GM03348 (cell line): ENCODE measurements at places on chromosomes 4 and X.

- peak; percentile 60 for DNase-seq
Measured at GRCh38 chr4:95219109-95219508, 329.7 kb downstream of the UNC5C start.

DNA sequence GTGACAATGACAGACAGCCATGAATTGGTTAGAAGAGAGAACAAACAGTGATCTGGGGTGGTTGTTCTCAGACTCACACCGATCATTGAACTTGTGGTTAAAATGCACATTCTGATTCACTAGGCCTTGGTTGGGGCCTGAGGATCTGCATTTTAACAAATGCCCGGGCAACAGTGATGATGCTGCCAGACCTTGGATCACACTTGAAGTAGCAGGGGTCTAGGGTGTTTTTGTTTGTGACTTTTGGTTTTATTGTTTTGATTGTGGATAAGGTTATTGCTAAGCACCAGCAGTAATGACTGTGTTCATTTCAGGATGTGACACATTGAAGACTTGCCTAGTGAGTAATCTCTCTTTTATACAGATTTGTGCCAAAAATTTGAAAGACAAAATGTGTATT is 36.5 kb downstream of the TXLNG start:
- peak; percentile 46 for DNase-seq

GRCh38 chr4:53601251-53601764 is 10.0 kb upstream of the LNX1 start:
- DNase-seq: peak; percentile 11

- no peak for DNase-seq
Measured at GRCh38 chr4:109291707-109292238, 10.7 kb downstream of the COL25A1 start.

DNA sequence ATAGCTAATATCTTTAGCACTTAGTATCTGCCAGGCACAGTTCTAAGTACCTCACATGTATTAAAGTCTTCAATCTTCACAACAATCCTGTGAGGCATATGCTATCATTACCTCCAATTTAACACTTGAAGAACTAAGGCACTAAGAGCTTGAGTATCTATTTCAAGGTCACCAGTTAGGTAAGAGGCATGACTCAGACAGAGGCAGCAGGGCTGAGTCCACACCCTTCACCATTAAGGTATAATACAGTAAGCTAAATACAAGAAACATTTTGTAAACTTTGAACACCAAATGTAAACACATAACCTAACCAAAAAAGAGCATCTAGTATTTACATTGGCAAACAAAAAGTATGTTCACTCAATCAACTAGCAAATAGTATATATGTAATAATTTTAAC is 1410.9 kb downstream of the PCDH18 start:
- DNase-seq: no peak

DNA sequence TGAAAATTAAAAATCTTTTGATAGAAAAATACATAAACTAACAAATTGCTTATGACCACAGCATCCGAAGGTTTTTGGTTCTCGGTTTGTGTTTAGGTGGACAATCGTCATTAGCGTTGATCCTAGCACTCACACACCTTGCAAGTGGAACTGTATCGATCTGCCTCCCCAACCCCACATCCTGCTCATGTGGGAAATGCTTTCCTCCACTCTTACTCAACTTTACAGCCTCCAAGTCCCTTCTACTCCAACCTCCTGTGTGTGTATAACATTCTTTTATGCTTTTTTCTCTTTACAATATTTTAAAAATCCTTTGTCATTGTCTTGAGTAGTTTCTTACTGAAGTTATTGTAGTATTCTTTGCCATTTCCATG is 15.6 kb upstream of the TMEM131L start:
- no peak for DNase-seq

DNA sequence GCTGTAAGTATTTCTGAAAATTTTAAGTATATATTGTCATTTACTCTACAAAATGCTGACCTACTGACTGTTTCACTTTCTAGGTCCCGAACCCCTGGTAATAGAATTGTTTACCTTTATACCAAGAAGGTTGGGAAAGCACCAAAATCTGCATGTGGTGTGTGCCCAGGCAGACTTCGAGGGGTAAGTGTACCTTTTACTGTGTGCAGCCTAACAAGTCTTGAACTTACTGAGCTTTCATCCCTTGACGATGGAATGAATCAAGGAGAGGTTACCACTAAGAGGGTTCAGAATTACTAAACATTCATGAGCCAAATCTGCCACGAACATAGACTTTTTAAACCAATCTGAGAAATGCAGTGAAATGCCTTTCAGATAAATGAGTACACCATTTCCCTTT is 1.6 kb downstream of the RPL34 start:
- no peak for DNase-seq

DNA sequence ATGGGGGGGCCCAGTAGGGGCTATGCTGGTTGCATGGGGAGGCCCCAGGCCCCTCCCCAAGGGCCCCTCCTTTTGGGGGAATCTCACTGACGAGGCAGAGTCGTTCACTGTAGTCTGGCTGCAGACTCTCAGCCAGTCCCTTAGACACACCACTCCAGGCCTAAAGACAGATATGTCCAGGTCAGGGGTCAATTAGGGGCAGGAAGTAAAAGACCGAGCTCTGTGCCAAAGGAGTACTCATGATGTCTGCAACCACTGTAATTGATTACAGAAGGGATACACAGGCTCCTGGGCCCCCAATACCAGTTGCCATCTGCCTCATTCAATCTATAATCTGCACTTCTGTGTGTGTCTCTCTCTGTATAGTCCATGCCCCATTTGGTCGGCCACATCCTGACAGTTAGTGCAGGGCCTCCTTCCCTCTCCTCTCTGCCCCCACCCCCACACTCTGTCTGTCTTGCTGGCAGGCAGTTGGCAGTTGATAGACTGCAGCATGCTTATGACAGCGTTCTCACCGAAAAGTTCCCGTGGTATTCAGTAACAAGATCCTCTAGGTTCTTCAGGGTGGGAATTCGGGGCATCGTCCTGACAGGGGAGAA is 1.3 kb upstream of the CXorf65 start:
- no peak for DNase-seq

DNA sequence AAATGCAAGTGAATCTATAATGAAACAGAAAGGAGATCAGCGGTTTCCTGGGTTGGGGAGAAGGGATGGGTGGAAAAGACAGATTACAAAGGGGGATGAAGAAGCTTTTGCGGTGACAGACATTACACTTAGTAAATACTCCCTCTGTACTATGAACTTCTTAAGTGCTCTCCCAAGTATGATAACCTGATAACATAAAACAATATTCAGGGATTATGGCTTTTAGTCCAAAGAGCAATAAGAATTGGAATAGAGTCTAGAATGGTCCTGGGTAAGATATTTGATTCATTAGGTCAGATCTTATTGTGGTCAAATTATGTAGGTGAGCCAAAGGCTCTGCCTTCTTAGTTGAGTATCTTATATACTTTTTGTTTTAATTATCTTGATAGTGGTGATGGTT is 9.2 kb downstream of the LRRC66 start:
- DNase-seq: no peak

DNA sequence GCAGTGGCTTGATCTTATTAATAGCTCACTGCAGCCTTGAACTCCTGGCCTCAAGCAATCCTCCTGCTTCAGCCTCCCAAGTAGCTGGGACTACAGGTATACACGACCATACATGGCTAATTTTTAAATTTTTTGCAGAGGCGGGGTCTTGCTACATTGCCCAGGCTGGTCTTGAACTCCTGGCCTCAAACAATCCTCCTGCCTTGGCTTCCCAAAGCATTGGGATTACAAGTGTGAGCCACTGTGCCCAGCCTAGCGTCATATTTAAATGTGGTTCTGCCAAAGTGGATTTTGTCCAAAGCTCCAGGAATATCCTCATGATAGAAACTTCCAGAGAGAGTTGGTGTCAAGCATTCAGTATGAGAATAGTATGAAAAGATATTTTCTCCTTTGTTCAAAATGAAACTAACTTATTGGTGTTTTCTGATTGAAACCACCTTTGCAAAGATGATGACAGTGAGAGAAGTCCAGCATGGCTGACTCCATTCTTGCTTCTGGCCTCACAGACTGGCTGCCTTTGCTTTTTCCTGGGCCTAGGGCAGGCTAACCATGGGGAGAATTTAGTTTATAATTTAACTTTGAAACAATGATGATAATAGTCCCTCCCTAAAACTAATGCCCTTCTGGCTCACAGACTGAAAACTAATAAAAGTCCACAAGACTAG is 129.0 kb downstream of the C4orf51 start:
- DNase-seq: no peak

- DNase-seq: no peak
Measured at GRCh38 chr4:182697094-182697493, 220.1 kb downstream of the DCTD start.

GRCh38 chrX:42567268-42567667 is 210.7 kb downstream of the PPP1R2C start:
- no peak for DNase-seq

DNA sequence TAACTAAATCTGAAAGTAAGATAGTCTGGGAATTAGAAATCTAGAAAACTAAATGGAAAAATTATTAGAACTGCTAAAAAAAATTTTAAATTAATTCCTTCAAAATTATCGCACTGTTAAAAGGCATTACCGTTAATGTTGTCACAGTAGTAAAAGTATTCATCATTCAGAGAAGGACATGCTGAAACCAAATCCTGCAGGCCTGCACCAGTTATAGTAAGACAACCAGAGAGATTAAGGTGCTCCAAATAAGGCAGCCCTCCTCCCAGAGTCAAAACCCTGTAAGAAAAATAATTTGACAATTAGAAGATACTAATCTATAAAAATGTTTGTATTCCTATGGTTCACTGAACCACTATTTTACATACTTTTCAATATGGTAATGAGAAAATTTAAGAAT is 43.0 kb downstream of the FBXL5 start:
- DNase-seq: no peak

DNA sequence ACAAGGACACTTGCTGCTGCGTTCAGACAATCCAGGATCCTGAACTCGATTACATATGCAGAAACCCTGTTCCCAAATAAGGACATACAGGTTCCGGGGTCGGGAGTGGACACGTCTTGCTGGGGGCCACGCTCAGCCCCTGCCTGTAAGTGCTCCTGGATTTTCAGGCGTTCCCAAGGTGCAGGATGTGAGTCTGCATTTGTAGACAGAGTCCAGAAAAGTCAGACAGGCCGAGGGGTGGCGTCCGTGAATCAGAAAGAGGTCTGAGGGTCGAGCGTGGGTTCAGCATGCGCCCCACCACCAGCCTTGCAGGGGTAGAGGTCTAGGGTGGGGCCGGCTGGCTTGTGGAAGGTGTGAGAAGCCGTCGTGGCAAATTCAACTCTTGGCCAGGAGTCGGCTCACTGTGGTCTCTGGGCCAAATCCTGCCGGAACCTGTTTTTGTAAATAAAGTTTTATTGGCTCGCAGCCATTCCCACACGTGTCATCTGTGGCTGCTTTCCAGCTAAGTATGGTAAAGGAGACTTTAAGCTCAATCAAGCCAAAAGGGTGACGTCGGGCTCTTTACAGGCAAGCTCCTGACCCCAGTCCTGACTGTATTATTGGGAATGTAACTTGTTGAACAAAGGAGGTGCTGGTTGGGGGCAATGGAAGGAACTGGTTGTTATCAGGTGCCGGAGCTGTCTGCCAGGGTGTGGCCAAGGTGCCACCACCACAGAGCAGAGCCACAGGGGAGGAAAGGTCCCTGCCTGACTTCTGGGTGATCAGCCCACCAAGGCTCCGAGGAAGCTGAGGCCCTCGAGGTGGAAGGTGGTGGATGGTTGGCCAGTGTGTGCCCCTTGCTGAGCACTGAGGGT is 7.4 kb downstream of the DOK7 start:
- DNase-seq: no peak

- DNase-seq: no peak
Measured at GRCh38 chr4:12447451-12447850, 1018.8 kb upstream of the HS3ST1 start.

GRCh38 chr4:6450709-6451108 is 21.7 kb downstream of the PPP2R2C start:
- DNase-seq: no peak

GRCh38 chr4:58453956-58454355 is 1343.8 kb upstream of the IGFBP7 start:
- no peak for DNase-seq

DNA sequence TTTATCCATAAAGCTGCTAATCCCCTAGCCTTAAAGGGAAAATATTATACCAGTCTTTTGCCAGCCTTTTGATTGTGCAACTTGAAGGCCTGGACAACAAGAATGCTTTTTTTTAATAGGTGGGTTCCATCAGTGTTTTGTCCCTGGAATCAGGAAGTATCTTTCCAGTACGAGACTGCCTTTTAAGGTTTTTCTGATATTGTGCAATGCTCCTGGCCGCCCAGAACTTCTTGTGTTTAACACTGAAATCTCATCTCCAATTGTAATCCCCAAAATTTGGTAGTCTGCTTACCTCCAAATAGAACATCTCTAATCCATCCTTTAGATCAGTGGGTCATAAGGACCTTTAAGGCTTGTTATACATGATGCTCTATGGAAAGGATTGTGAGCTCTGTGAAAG is 256.7 kb downstream of the NAF1 start:
- DNase-seq: no peak

- DNase-seq: no peak
Measured at GRCh38 chrX:136473663-136474062, 14.1 kb upstream of the BRS3 start.

- no peak for DNase-seq
Measured at GRCh38 chr4:165378398-165378744, 437 bp upstream of the CPE start.

GRCh38 chr4:82623121-82623683 is 61.4 kb upstream of the TMEM150C start:
- peak; percentile 14 for DNase-seq
